ENCODE measurements at places on chromosomes 2 and 18.

DNA sequence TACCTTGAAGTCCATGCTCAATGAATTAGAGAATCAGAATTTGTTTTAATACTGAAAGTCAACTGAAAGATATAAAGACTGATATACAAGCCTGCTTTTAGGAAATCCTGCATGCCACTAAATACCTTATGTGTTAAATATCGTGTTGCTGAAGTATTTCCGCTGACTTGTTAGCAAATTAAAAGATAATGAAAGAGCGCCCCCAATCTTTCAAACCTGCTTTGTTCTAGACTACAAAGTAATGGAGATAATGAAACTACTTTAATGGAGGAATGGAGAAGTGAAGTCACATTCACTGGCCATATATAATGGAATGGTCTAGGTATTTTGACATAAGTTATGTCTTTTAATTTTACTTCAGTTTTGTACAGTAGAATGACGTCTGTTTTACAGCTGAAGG, 95.7 kb downstream of the ASXL3 start:
- no peak for DNase-seq

DNA sequence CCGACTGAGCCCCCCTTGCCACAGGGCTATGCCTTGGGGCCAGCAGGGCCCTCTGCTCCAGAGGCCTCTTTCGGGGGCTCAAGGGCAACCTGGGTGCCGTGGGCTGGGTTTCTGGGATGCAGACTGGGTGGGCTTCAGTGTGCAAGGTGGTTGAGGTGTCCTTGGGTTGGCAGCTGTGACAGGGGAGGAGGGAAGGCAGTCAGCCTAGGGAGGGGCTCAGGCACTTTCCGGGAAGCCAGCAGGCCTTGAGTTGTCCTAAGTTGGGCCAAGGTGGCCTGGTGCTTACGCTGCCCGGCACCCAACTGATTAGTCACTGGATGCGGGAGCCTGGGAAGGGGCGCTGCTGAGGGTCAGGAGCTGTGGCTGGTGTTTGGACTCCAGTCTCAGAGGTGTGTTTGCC, 199.5 kb downstream of the TWIST2 start:
- no peak for DNase-seq

DNA sequence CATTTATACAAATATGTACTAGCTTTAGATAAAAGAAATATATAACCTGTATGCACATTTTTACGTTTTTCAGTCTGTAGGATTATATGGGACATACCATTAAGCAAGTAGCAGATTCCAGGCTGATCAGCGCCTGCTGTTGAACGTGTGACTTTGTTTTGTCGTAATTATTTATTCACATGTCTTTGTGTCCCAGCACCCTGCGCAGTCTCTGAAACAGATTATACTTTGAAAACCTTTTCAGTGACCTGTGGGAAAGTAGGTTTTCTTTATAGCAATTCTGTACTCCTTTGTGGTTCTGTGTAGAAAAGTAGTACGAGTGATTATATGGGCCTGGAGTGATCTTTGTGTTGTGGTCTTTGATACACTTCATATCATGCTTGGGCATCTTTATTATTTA, 68.5 kb downstream of the MTA3 start:
- no peak for DNase-seq

DNA sequence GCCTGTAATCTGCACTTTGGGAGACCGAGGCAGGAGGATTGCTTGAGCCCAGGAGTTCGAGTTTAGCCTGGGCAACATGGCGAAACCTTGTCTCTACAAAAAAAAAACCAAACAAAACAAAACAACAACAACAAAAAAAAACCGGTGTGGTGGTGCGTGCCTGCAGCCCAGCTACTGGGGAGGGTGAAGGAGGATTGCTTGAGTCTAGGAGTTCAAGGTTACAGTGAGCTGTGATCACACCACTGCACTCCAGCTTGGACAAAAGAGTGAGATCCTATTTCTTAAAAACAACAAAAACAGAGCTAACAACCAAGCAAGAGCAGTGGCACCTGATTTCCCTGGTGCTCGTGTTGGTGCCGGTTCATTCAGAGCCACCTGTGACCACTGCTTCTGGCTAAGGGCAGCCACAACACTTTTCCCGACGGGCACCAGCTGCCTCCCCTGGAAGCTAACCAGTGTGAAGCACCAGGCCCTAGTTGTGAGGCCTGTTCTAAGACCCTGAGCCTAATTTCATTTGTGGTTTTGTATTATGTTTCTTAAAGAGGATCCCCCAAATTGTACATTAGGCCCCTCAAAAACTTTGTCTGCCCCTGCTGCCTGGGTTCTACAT, 1.3 kb downstream of the AOX1 start:
- no peak for DNase-seq

GRCh38 chr2:162085090-162085891, 11.3 kb upstream of the DPP4 start:
- DNase-seq, result no peak

DNA sequence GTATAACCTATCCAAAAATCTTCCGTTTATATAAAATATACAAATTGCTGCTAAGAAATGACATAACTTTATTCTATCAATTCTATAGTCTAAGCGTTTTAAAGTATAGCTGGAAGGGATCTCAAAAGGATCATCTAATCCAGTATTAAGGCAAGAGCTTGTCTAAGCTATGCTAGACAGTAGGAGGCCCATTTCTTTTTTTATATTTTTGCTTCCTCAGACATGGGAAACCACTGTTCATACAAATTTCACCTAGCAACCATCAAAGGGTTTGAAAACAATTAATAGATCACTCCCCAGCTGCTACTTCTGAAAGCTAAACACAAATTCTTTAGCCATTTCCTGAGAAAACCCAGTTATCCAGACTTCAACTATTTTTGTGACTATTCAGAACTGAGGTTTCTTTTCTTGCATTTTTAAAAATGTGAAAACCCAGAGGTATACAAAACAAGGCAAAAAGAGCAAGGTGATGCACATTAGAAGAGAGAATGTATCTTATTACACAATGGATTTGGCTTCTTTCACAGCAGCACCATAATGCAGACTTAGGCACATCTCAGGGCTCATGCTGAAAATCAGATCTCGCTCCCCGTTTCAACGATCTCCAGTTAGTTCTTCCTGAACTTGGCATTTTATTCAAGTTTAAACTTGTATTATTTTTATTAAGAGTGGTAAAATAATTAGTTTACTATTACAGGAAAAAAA, 274.4 kb downstream of the LRP1B start:
- DNase-seq, result no peak

DNA sequence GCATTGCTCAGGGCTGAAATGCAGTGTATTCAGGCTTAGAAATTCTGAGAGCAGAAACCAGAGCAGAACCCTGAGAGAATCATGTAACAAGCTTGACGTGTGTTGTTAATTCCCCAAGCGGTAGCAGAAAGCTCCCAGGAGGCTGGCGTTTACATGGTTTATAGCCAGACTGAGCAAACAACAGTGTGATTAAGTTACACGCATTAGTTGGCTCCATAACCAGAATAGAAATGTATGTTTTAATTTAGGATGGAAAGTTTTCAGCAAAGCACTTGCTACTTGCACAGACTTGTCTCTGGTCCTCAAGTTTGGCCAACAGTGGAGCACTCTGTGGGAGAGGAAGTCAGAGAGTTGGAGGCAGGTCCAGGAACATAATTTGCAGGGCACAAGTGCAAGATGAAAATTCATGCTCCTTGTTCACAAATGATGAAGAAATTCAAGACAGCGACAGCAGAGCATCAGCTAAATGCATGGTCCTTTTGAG, 69.3 kb downstream of the MAPK4 start:
- DNase-seq, result no peak

DNA sequence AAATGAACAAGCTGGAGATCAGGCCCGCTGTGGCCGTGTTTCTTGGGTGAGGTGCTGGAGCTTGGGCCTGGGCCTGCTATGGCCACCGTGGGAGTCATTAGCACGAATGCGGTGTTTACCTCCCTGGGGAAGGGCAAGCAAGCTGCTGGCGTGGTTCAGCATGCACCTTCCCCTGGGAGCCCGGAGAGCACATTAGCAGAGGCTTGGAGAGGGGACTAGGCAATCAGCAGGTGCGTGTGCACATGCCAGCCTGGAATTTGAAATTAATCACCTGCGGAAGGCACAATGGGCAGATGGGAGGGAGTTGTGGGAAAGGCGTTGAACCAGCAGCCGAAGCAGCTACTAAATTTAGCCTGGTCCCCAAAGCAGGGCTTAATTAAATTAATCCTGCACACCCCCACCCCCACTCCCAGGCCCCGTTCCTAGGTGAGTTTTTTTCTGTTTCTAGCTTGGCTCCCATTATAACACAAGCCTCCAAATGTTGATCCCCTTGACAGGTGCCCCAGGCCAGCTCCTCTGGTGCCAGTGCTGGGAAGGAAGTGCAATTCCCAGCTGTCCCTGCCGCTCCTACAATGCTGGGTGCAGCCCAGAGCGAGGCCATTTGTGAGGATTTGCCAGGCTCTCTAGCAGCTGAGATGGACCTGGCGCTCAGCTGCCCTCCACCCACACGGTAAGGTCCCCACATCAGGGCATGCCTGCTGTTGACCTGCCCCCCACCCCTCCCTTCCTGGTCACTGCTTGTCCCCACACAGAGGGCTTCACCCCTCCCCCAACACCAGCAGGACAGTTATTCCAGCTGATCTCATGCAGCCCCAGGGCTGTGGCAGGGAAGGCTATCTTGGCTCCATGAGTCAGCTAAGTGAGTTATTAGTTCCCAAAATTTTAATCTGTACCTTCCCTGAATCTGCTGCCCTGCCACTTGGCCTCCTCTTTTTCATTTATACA, 115.0 kb downstream of the ZBTB7C start:
- no peak for DNase-seq

- DNase-seq, result no peak
Observed at GRCh38 chr2:59756150-59756549, 797.3 kb downstream of the BCL11A start.

DNA sequence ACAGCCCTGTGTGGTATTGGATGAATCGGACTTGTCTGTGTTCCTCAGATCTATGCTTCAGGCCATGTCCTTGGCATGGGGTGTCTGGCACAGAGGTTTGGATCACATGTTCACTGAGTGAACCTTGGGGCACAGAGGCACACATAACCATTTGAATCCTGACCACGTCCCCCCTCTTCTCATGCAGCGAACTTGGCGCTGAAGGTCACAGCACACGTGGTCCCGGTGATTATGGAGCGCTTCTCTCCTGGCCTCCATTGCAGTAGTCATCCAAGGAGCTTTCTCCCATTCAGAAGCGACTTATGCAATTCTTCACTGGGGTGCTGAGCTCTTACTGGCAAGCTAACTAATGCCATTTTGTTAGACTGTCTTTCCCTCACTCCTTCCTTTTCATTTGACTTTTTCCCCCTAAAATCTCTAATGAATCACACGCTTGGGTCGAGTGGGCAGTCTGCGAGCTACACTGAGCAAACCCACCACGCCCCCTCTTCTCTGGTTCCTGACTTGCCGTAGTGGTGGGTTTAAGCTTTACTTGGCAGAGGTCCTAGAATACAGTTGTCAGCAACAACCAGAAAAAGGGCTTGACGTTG, 59.4 kb downstream of the KCNG2 start:
- DNase-seq, result no peak

- DNase-seq, result no peak
Observed at GRCh38 chr2:236394571-236394970, 130.4 kb upstream of the ASB18 start.

GRCh38 chr2:196840171-196840570, 31.0 kb upstream of the C2orf66 start:
- no peak for DNase-seq

GRCh38 chr18:6199777-6200176, 214.9 kb downstream of the L3MBTL4 start:
- no peak for DNase-seq

DNA sequence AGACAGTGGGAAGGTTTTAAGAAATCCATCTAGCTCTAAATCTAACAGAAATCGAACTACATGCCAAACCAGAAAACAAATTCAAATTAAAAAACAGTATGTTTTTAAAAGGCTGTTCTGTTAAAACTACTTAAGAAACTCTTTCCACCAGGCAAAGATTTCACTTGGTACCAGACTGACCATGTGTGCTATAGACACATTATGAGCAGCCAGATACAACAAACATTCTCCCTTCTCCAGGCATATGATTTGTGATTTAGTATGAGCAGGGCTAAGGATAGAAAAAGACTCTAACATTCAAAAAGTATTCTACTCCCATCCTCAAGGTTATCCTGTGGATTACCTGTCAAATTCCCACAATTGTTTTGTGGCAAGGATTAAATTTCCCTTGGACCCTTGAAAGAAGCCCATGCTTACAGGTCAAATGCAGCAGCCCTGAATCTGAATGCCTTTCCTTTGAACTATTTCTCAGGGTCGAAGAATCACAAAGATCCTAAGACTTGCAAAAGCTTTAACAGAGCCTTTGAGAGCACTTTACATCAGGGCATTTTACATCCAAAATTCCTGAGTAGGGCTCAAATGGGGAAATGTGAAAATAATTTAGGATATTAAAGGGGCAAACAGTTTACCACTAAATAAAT, 42.5 kb upstream of the TTC32 start:
- no peak for DNase-seq

DNA sequence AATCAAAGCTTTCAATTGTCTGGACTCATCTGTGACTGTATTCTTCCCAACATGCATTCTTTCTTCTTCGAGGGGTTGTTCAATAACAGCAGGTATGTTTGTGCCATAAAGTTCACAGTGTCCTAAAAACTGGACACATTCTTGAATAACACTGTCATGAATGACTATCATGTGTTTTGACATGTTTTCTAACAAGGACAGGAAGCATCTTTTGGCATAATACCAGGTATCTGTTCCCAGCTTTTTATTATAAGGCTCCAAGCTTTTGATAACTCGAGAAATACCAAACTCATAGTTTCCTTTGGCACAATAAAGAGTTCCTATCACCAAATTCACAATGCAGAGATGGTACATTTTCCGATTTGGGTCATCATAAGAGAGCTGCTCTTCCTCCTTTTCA, 224.2 kb downstream of the AGPS start:
- no peak for DNase-seq

- DNase-seq, result no peak
Observed at GRCh38 chr2:69535817-69536241, 98.6 kb upstream of the NFU1 start.

GRCh38 chr2:112494828-112495227, 12.9 kb downstream of the TTL start:
- DNase-seq, result no peak

DNA sequence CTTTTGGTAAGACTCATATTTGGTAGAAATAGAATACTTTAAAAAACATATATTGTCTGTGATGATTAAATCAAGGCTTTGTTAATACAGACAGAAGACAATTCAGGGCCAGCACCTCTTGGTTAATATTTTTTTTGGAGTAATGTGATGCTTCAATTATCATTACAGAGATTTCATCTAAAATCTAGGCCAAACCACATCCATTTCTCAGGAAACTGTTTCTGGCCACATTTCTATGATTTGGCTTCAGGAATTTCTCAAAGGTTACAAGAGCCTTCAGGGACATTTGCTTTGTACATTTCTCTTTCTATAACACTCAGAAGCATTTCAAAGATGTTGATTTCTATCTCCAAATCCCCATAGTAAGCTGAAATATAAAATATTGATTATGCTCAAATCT, 614.9 kb downstream of the LRP1B start:
- DNase-seq, result no peak

- DNase-seq, result no peak
Observed at GRCh38 chr2:60948926-60949579, 67.7 kb downstream of the REL start.
